ENCODE measurements at places on chromosomes 1 and 21. TPM values are rescaled to one million over a fixed set of nuclear protein-coding genes. Genes with fewer than 3 reads are reported as not detected.

Gene NAV1
- 3.2 TPM for total RNA-seq

Gene KMO
- not detected for total RNA-seq

Gene SLC26A9
- total RNA-seq: not detected

Gene OR10Z1
- total RNA-seq: not detected

Gene PKP1
- total RNA-seq: not detected

Gene ATP1A2
- total RNA-seq: not detected

Gene EVA1B
- 11.6 TPM for total RNA-seq

Gene NOS1AP
- total RNA-seq: not detected

Gene KCNJ10
- not detected for total RNA-seq

Gene VASH2
- total RNA-seq: 0.08 TPM

Gene SPRR5
- not detected for total RNA-seq

DNA sequence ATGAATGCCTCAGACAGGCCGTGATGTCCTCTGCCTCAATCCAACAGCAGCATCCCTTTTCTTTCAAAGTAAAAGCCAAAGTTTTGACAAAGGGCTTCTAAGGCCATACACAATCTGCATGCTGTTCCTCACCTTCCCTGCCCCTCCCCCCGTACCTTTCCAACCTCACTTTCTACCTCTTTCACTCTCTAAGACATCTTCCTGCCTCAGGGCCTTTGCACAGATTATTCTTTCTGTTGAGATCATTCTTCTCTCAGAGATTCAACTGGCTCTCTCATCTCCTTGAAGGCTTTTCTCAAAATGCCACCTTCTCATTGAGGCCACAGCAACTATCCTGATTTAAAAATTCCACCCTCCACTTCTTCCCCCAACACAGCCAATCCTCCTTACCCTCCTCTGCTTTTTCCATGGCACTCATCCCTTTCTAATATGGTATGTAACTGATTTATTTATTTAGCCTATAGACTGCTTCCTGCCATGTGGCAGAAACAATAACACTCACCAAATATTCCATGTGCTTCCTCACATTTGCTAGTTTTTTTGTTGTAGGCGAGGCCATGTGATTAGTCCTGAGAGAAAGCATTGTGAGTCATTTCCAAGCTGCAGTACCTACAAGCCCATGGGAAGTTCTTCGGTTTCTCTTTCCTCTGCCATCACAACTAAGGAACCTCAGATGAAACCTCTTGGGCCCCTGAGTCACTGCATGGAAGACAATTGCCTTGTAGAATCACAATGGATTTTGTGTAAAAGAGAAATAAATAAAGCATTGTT is 58.7 kb upstream of the GADD45A start:
- DNase-seq: no peak

- no peak for DNase-seq
Observed at GRCh38 chr1:66298464-66298863, 235.5 kb upstream of the SGIP1 start.

GRCh38 chr1:201305815-201306214 is 22.5 kb downstream of the PKP1 start:
- DNase-seq: no peak

DNA sequence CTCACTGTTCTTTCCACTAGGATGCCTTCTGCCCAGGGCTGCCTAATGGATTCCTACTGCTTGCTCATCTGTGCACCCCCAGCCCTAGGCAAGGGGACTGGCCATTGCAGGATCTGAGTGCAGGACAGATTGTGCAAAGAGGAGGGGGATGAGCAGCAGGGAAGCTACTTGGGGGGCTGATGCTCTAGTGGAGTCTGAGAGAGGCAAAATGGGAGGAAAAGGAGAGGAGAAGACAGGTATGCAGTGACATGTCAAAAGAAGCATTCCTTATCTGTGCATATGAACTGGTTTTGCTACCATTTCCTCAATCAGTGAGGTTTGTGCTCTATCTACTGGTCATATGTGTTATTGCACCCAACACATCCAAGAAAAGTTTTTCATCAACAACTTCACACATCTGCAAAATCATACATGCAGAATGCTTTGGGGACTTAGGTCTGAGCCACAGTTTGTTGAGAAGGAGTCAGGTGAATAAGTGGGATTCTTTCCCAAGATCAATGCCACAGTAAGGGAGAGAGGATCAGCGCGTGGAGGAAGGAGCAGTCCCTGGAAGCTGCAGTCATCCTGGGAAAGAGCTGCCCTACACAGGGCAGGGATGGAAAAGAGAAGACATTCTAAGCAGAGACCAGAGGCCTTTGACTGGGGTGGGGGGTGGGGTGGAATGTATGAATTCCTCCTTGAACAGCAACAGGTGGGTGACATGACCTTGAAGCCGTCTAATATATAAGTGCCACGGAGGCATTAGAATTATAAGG is 14.4 kb downstream of the SLC5A9 start:
- no peak for DNase-seq

- no peak for DNase-seq
Observed at GRCh38 chr1:204171751-204172178, 5.6 kb upstream of the REN start.

DNA sequence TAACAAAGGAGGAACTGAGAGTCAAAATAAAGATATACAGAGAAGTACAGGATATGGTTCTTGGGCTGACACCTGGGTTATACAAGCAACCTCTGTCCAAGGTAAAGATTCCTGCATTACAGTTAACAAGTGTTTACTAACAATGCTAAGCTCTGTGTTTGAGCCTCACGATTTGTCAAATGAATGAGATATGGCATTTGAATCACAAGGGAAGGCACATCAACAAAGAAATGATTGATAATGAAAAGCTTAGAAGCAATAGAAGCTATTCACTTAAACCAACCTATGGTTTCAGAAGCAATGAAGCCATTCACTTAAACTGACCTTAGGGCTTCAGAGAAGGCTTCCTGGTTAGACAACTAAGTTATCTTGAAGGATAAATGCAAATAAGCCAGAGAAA is 199.5 kb downstream of the AGBL4 start:
- no peak for DNase-seq

GRCh38 chr1:22861764-22862440 is 110.8 kb downstream of the LACTBL1 start:
- no peak for DNase-seq

DNA sequence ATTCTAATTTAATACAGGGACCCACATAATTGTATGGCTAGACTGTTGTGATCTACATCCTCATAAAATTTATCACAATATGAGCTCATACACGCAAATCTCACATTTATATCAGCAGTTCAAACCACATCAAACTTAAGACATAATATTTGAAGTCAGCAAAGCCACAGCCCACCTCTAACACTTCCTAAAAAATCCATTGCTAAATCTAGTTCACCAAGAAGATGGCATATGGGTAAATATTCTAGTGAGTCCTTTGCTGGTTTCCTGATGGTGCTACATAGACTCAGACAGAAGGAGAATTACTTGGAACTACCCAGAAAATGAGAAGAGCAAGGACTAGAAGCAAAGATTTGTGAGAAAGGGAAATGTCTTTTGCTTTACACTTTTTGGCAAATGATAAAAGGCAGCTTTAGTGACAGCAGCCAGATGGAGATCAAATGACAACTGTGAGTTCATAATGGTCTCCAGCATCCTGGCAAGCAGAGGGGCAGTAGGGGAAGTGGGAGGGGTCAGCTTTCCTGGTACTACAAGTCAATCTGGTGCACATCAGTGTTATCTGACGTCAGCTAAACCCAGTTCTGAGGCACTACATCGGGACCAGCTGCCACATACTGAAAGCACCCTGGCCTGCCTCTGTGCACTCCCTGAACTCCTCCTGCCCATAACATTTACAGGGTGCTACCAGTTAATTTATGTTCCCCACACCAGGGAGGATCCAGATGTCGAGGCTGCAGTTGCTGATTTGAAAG is 10.6 kb upstream of the GADD45A start:
- peak; percentile 40 for DNase-seq

GRCh38 chr1:34929497-34929852 is at the start of gene DLGAP3:
TSS of gene DLGAP3 (minus strand) at chr1:34929650. CDS start at chr1:34905383, 24,267 bp downstream.
- DNase-seq: no peak

DNA sequence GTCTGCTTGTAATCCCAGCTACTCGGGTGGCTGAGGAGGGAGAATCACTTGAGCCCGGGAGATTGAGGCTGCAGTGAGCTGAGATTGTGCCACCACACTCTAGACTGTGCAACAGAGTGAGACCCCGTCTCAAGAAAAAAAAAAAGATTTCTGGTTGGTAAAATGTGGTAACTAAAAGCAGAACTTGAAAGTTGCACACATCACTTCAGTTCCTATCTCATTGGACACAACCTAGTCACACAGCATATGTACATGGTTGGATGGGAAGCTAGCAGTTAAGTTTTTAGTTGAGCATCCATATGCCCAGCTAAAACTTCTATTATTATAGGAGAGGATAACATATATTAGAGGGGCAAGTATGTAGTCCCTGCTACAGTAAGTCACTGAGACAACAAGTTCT is 22.1 kb downstream of the BCAS2 start:
- no peak for DNase-seq

GRCh38 chr1:212915245-212916091 is 34.9 kb upstream of the VASH2 start:
- no peak for DNase-seq

GRCh38 chr1:193785850-193786420 is 599.5 kb upstream of the B3GALT2 start:
- DNase-seq: no peak

DNA sequence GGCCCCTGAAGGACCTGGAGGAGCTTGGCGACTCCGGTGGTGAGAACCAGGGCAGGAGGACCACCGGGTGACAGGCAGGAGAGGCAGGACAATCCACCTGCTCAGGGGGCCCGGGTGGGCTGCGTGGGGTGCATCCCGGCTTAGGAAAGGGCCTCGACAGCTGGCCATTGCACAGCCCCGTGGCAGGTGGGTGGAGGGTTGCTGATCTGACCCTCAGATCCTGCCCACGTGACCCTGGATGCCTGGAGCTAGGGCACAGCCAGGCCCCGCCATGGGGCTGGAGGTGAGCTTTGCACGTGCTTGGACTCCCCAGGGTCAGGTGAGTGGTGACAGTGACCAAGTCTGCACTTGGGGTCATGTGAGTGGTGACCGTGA is 35.5 kb upstream of the SLC19A1 start:
- DNase-seq: no peak

All from activated naive CD8-positive, alpha-beta T cell treated with anti-CD3 and anti-CD28 coated beads, Interleukin-2, amount 10 ng/mL, durations not matched to agents 7 days and 5 days (primary cell).